ENCODE measurements at places on chromosomes 13 and 19.

- H3K36me3 ChIP-seq = no peaks in the 10 kb centered on the region
- DNase-seq = no peak
- no peaks in the 10 kb centered on the region for H3K4me1 ChIP-seq
- H3K27me3 ChIP-seq = no peaks in the 10 kb centered on the region
These were observed 1.9 kb upstream of the ZNF358 start for GRCh38 chr19:7513809-7514642.

DNA sequence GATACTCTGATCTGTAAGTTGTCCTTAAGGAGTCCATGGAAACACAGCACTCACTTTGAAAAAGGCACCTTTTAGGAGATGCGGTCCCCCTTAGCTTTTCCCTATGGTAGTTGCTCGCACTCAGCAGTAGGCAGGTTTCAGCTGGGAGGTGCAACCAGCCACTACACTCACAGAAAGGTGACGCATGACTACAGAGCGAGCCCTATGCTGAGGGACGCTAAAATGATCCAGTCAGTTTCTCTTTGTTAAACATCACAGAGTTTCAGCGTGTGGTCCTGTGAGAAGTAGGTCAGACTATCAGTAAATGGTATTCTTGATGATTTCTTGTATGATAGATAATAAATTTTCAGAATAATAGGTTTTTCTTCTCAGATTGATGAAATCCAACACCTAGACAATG is 362.7 kb upstream of the MIR17HG start:
- no peak overlapping the region for H3K4me3 ChIP-seq
- H3K27me3 ChIP-seq = no peaks in the 10 kb centered on the region
- DNase-seq = no peak
- no peak overlapping the region for H3K27ac ChIP-seq
- H3K36me3 ChIP-seq = no peaks in the 10 kb centered on the region

GRCh38 chr19:5271145-5271544 is 69.5 kb downstream of the PTPRS start:
- H3K36me3 ChIP-seq = no peaks in the 10 kb centered on the region
- no peaks in the 10 kb centered on the region for H3K4me1 ChIP-seq
- DNase-seq = no peak
- no peak overlapping the region for H3K27ac ChIP-seq
- no peak overlapping the region for H3K4me3 ChIP-seq

- DNase-seq = no peak
- H3K4me3 ChIP-seq = no peak overlapping the region
These were observed 12.2 kb upstream of the LILRA5 start for GRCh38 chr19:54325194-54325621.

GRCh38 chr13:22047082-22047784 is 376.4 kb downstream of the FGF9 start:
- no peaks in the 10 kb centered on the region for H3K4me1 ChIP-seq
- H3K27me3 ChIP-seq = no peaks in the 10 kb centered on the region
- H3K36me3 ChIP-seq = no peaks in the 10 kb centered on the region
- DNase-seq = no peak

DNA sequence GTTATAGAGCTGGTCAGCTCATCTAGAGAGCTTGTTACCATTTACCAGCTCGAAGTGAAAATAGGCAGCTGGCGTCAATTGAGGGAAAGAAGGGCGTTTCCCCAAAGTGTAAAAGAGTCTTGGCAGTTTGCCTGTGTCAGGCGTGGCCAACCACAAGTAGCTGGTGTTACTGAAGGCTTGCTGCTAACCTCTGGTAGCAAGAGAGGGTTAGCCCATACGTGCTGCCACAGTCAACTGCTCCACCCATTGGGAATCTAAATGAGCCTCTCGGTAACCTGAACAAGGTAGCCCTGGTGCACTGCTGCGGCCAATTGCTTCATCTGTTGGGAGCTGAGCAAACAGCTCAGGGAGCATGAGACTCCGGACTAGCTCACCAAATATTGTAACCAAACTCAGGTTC is 314.9 kb upstream of the SLITRK5 start:
- no peaks in the 10 kb centered on the region for H3K4me1 ChIP-seq
- DNase-seq = no peak
- H3K27ac ChIP-seq = no peak overlapping the region
- H3K4me3 ChIP-seq = no peak overlapping the region
- no peaks in the 10 kb centered on the region for H3K36me3 ChIP-seq

DNA sequence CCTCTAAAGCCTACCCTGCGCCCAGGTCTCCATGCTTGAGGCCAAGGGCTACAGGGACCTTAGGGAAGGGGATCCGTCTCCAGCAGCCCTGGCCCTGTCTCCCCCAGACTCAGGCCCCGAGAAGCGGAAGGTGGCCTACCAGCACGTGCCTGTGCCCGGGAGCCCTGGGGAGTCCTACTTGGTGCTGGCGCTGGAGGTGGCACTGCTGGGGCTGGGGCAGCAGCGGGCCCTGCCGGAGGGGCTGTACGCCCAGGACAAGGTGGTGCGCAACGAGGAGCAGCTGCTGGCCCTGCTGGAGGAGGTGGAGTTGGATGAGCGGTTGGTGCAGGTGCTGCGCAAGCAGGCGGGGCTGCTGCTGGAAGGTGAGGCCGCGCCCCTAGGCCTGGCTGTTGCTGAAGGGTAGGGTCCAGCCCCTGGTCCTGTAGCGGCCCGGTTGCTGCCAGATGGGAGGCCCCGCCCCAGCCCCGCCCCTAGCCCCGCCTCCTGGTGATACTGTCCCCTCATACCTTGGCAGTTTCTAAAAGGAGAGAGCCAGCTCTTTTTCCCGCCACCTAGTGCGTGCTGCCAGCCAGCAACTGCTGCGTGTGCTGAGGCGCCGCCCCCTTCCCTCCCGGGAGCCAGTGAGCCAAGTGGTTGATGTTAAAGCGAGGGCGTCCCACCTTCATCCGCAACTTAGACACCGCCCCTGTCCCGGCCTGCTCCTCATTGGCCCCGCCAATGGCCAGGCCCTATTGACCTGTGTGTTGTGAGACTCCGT is 22.6 kb downstream of the ZSWIM4 start:
- H3K4me3 ChIP-seq = no peak overlapping the region
- no peaks in the 10 kb centered on the region for H3K36me3 ChIP-seq
- DNase-seq = no peak

- DNase-seq = no peak
- H3K27me3 ChIP-seq = no peaks in the 10 kb centered on the region
- H3K27ac ChIP-seq = no peak overlapping the region
- no peaks in the 10 kb centered on the region for H3K4me1 ChIP-seq
- no peaks in the 10 kb centered on the region for H3K36me3 ChIP-seq
These were observed 111.0 kb downstream of the HSPH1 start for GRCh38 chr13:31050486-31051400.

- H3K36me3 ChIP-seq = no peaks in the 10 kb centered on the region
- no peak for DNase-seq
- no peak overlapping the region for H3K27ac ChIP-seq
- H3K27me3 ChIP-seq = no peaks in the 10 kb centered on the region
- no peak overlapping the region for H3K4me3 ChIP-seq
These were observed 110.6 kb downstream of the MAB21L1 start for GRCh38 chr13:35365883-35366282.

DNA sequence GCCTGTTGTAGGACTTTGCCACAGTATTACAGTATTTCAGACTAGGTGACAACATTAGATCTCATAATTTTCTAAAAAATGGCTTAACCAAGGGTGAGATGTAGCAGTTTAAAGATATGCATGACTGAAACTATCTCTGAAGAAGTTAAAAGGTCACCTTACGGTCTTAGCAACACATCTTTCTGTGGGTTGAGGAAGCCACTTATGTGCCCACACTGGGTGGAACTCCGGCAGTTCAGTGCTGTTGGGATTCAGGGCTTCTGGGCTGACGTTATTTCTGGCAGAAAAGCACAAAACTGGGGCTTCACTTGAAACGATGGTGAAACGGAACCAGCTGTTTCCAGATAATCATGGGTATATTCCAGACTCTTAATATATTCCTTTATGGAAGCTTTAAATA is 697.3 kb downstream of the PCDH9 start:
- DNase-seq = no peak
- no peaks in the 10 kb centered on the region for H3K27me3 ChIP-seq
- no peaks in the 10 kb centered on the region for H3K4me1 ChIP-seq
- no peak overlapping the region for H3K4me3 ChIP-seq

DNA sequence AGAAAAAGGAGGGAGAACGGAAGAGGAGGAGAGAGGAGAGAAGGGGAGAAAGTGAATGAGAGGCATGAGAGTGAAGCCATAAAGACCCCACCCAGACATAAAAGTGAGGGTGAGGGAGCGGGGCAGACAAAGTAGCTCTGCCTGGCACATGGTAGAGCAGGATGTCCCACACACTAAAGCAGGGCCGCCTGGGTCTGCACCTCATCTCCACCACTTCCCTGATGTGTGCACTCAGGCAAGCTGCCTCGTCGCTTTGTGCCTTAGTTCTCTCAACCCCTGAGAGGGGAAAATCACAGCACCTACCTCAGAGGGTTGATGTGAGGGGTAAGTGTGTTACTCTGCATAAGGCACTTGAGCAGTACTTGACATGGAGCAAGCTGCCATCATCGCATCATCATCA is 488.1 kb downstream of the COG6 start:
- H3K27ac ChIP-seq = no peak overlapping the region
- H3K4me3 ChIP-seq = no peak overlapping the region
- H3K27me3 ChIP-seq = no peaks in the 10 kb centered on the region
- no peaks in the 10 kb centered on the region for H3K36me3 ChIP-seq
- no peak for DNase-seq
- no peaks in the 10 kb centered on the region for H3K4me1 ChIP-seq

DNA sequence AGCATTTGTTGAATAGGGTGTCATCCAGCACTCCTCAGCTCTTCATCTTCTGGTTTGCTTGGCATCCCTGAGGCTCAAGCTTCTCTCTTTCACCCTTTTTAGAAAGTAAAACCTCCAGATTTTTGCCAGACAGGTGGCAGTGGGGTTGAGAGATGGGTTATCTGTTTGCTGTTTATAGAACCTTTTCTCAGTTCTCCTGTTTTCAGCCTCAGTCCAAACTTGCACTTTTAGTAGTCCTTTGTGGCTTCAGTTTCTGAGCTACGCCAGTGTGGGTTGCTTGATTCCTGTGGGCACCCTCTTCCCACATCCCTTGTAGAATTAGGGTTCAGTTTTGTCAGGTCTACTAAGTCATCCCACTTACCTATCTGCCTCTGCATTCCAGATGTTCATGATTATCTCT is 147.9 kb downstream of the PAN3 start:
- no peak overlapping the region for H3K27ac ChIP-seq
- H3K36me3 ChIP-seq = peaks cover 4% of the 10 kb centered on the region
- no peaks in the 10 kb centered on the region for H3K4me1 ChIP-seq
- no peak for DNase-seq
- H3K27me3 ChIP-seq = no peaks in the 10 kb centered on the region

DNA sequence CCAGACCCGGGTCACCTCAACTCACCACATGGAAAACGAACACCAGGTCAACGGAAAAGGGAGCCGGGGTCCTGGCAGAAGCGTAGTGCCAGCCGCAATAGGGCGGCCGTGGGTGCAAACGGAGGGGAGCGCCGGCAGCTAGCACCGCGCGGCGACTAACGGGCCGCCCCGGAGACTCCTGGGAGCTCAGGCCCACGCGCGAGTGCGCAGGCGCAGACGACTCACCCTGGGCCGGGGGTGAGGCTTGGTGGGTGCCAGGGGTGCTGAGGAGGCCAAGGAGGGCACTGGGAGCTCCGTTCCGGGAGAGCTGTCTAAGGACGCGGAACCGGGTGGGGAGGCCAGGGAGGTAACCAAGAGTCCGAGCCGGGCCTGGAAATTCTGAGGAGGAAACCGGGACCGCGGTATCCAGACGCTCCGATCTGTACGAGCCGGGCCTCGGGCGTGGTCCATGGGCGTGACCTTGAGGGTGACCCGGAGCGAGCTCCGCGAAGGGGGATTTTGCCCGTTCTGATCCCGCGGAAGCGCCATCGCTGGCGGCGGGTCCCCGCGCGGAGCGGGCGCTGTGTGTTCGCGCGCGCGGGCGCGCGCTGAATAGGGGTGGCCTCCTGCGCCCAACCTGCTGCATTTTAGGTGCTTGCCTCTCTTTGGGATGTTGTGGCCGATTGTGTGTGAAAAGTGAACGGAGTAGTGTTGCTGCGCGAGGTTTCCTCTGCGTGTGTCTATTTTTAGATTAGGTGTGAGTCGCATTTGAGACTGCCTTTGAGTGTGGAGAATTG is at the start of gene ZNF382:
TSS of gene ZNF382 (plus strand) at position 213 of the 776 bp plus-strand sequence. CDS start 4,602 bp downstream, outside the sequence.
- H3K27ac ChIP-seq = no peak within 1 kb of the TSS
- no peaks in the 10 kb centered on the region for H3K36me3 ChIP-seq
- peak within 1 kb of the TSS; percentile 61 for H3K4me3 ChIP-seq
- H3K27me3 ChIP-seq = no peaks in the 10 kb centered on the region
- no peaks in the 10 kb centered on the region for H3K4me1 ChIP-seq
- DNase-seq = peak; percentile 88

GRCh38 chr19:16266586-16266942 is 58.1 kb upstream of the KLF2 start:
- H3K27ac ChIP-seq = no peak overlapping the region
- no peak for DNase-seq
- no peaks in the 10 kb centered on the region for H3K4me1 ChIP-seq
- no peak overlapping the region for H3K4me3 ChIP-seq
- H3K36me3 ChIP-seq = no peaks in the 10 kb centered on the region

GRCh38 chr13:95226932-95227695 is 74.1 kb downstream of the ABCC4 start:
- no peaks in the 10 kb centered on the region for H3K36me3 ChIP-seq
- H3K4me1 ChIP-seq = no peaks in the 10 kb centered on the region
- no peak overlapping the region for H3K4me3 ChIP-seq
- H3K27ac ChIP-seq = no peak overlapping the region

GRCh38 chr13:88086577-88086976 is 415.4 kb downstream of the SLITRK5 start:
- no peaks in the 10 kb centered on the region for H3K4me1 ChIP-seq
- H3K27ac ChIP-seq = no peak overlapping the region
- H3K36me3 ChIP-seq = no peaks in the 10 kb centered on the region
- no peak overlapping the region for H3K4me3 ChIP-seq

DNA sequence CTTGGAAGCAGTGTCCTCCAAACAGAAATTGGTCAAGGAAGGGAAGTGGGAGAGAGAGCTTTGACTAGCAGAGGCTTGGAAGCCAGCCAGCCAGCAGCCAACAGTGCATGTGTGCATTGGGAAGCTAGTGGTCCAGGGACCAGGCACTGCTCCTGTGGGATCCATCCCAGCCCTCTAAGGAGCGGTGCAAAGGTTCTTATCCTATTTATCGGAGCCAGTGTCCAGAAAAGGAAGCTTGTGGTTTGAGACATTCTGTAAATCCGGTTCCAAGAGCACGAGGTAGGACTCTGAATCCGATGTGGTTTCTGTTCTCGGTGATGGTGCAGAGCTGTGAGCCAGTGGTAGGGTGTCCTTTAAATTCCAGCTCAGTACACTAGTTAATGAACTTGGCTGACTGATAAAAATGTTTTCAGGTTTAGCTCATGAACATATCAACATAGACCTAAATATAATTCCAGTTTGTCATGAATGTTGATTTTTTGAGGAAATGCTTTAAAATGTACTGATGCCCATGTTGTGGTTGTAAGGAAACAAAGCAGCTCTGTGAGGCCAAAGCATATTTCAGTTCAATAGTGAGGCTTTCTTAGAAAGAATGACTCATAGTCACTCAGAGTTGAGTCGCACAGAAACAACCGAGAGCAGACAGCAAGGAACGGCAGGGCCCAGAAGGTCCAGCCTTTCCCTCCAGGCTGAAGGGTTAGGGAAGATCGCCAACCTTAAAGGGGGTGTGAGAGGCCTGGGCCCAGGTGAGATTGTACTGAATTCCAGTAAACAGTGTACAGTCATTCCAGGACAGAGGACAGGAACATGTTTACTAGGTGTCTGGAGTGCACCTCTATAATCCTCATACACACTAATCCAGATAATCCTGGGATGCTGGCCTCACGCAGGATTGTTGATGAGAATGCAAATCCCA is 21.5 kb upstream of the GARRE1 start:
- H3K36me3 ChIP-seq = no peaks in the 10 kb centered on the region
- no peaks in the 10 kb centered on the region for H3K27me3 ChIP-seq
- no peaks in the 10 kb centered on the region for H3K4me1 ChIP-seq
- H3K4me3 ChIP-seq = no peak overlapping the region
- peak; percentile 82 for DNase-seq
- H3K27ac ChIP-seq = peak overlapping the region; percentile 14
